ENCODE measurements at places on chromosomes 11 and 22.

DNA sequence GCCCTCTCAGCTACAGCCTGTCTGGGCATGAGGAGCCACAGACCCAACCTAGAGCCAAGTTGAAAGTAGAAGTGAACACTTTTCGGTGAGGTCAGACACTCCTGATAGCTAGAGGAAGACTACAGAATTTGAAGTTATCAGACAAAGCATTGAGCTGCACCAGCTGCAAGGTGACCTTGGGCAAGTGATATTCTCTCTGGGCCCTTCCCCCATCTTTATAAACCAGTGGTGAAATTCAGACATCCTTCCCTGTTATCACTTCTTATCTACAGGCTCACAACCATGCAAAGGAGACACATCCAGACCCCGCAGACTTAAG lies 8.0 kb upstream of the PMM1 start:
- no peak for DNase-seq

DNA sequence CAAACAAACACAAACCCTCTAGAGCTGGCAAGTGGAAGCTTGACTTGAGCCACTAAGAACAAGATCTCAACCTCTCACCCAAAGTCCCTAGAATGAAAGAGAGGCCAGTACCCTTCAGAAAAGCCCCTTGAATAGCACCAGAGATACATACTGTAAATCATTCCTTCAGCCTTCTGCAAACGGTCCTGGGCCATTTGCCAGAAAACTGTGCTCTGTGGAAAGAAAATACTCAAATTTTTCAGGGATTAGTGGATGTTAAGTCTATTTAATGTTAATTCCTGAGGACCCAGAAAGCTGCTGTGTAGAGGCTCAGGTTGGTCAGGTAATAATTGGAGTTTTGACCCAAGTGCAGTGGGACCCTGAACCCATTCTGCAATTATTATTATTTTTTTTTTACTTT lies 16.9 kb downstream of the SERPINH1 start:
- no peak for DNase-seq

GRCh38 chr11:45921561-45922424 lies 663 bp upstream of the LARGE2 start:
- DNase-seq, result no peak

GRCh38 chr11:47107744-47108143 lies 68.9 kb downstream of the ARFGAP2 start:
- no peak for DNase-seq

GRCh38 chr11:74935285-74935684 lies 13.6 kb downstream of the XRRA1 start:
- DNase-seq, result no peak
